ENCODE measurements at places on chromosomes 7 and 10.

DNA sequence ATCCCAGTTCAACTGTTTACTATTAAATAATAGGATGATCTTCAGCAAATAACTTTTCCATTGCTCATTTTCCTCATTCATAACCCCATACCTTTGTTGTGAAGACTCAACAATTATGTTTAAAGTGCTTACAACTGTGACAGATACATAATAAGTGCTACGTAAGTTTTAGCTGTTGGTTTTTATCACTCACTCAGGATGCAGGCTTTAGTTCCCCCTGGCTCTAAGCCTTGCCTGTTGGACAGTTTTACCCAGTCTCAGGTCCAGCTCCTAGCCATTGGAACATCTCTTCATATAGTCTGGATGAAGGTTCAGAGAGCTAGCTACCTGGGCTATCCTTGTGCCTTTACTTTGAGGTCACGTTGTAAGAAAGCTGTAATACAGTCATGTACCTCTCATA, 353.2 kb downstream of the CRPPA start:
- no peak for DNase-seq

DNA sequence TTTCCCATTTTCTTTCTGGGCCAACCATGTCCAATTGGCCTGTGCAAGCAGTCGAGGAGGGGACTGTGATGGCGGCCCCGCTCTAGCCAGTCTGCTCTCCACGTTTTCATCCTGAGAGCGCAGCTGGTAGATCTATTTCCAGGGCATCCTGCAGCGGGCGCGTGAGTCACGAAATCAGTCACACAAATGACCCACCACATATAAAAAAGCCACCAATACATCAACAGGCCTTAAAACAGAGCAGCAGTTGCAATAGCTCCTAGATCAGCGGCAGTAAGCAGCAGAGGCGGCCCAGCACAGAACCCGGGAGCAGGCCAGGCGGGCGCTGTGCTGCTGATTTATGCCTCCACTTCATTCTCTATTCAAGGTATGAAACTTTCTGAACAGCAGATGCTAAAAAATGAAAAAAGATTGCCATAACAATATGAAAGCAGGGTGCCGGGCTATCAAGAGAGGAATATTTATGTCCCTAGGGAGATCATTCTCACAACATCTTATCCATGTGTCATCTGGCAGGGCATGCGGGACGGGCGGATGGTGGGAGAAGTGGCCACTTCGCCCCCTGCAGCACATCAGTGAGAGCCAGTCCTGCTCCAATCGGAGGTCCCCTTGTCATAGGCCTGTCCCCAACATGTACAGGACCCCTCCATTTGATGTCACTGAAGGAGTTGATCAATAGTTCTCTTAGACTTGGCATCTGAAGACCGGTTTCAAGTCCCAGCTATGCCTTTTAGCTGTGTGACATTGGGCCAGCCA, 98.0 kb upstream of the GPR26 start:
- DNase-seq, result no peak

DNA sequence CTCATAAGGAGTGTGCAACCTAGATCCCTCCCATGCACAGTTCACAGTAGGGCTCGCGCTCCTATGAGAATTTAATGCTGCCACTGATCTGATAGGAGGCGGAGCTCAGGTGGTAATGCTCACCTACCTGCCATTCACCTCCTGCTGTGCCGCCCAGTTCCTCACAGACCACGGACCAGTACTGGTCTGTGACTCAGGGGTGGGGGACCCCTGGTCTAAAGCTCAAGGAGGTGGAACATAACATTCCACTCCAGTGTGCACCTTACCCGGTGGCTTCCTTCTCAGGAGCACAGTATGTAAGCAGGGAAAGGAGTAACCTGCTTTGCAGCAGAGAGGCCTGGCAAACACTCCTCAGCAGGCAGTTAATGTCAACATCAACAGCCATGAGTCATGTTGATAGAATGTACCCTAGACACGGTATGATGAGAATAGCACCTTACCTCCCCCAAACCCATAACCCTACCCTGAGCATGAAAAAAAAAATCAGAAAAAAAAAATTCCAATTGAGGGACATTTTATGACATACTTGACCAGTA, 273.5 kb downstream of the FGFR2 start:
- DNase-seq, result no peak

DNA sequence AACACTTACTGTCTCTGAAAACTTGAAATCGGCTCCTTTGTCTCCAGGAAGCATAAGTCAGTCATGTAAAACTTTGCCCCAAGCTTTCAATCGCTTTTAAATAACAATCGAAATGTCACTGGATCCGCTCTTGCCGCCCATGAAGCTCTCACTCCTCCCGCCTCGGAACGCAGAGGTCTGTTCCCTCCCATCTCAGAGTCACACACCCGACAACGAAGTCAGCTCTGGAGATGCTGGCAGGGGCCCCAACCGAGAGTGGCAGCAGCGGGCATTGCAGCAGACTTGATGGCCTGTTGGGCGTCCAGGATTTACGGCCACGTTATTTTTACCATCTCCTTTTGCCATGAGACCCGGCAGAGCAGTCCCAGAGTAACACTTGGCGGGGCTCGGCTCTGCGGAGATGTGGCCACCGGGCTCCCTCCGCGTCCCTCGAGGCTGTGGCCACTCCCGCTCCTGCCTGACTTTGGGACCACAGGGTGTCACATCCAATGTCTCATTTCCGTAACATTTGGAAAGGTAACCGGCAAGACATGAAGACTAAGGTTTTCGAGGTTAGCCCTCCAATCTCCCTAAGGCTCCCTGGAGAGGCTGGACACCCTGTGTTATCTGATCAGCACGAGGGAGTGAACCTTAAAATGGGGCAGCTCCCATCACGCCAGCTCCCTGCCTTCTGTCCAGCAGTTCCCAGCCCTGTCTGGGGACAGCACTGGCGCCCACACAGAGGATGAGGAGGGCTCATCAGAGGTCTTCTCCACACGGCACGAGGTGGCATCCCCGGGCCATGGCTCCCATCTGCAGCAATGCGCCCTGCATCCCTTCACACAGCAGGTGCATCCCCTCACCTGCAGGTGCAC, 62.8 kb upstream of the ADGRA1 start:
- DNase-seq, result no peak

GRCh38 chr7:23277359-23277989, 21.7 kb upstream of the MALSU1 start:
- peak; percentile 64 for DNase-seq

DNA sequence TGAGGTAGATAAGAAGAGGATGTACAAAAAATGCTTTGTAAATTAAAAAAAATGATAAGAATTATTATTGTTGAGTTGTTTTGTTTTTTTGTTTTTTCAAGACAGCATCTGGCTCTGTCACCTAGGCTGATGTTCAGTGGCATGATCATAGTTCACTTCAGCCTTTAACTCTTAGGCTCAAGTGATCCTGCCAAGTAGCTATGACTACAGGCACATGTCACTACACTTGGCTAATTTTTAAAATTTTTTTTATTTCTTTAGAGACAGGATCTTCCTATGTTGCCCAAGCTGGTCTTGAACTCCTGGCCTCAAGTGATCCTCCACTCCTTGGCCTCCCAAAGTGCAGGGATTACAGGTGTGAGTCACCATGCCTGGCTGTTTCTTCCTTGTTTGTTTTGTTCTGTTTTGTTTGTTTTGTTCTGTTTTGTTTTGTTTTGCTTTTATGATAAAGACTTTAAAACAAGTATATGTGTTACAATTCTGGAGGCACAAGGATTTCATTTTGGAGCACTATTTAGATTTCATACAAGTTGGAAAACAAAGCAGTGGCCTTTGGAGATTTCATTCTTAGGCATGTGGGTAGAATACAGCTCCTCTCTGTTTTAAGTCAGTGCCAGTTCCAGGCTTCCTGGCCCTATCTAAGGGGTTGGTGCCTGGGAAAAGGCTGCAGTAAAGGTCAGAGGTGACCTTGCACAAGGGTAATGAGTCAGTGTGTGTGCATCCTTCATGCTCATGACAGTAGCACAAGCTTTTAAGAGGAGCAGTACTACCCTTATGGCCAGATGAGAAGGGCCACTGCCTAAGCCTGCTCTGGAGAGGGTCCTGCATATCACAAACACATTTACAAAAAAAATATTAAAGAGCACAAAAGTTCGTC, 17.9 kb downstream of the FGFBP3 start:
- no peak for DNase-seq

DNA sequence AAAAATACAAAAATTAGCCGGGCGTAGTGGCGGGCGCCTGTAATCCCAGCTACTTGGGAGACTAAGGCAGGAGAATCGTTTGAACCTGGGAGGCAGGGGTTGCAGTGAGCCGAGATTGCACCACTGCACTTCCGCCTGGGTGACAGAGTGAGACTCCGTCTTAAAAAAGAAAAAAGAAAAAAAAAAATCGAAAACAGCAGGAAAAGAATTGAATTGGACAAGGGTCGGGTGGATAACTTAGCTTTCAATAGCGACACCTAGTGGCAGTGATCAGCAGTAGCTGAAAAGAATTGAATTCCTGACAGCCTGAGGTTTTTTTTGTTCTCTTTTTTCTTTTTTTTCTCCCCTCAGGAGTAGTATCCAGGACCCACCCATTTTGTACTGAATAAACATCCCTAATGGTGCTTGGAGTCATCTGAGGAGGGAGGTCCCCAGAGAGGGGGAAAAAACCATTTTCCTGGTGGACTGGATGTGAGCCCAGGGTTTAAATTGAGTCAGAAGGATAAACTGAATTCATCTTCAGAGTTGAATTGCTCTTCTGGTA, 55.1 kb downstream of the CYCS start:
- peak; percentile 72 for DNase-seq

GRCh38 chr10:68333058-68333395, 299 bp upstream of the PBLD start:
- no peak for DNase-seq

GRCh38 chr7:24881623-24882022, 98.4 kb downstream of the OSBPL3 start:
- DNase-seq, result no peak

Data from CD4-positive, alpha-beta T cell treated with Interleukin-21 for 1 hour (primary cell).